Spleen (tissue), 13 donors: ENCODE measurements at places on chromosomes 12 and 14.
A peak's percentile ranks its signal among the peaks of the same experiment; 100 is the strongest.

DNA sequence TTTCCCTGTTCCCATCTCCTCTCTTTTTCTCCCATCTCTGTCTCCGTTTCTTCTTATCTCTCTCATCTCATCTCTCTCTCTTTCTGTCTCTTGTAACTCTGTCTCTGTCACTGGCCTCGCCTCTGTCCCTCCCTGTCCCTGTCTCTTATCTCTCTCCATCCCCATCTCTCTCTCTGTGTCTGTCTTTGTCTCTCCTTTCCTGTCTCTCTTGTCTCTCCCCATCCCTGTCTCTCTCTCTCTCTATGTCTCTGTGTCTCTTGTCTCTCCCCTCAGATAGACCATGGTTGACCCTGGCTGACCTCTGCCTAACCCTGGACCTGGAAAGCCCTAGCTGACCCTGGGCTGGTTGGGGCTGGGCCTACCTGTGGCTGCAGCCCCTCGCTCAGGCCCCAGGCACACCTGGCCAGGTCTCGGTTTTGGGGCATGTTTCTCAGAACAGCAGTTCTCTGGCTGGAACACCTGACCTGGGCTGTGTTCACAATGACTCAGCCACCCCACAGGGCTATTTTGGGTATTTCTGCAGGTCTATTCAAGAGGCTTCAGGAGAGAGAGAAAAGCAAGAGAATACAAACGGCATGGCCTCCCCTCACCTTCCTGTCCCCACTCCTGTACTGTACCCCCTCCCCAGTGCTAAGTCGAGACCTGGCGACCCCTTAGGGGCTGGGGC is 174.4 kb downstream of the TMEM121 start:
- peak; percentile 78 for DNase-seq

DNA sequence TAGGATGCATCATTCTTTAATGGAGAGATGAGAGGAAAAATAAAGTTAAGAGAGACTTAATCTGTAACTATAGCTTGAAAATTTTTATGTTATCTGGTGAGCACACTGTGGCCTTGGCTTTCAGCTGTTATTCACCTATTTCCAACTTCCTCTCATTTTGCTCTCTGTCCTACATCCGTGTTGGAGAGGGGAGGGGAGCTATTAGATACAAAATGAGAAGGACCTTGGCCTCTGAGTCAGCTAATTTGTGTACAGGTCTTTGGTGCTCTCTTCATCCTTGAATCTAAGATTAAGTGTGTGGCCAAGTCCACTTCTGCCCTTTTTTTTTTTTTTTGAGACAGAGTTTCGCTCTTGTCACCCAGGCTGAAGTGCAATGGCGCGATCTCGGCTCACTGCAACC is 887 bp upstream of the APOBEC1 start:
- DNase-seq, result no peak

- DNase-seq, result no peak
Observed at GRCh38 chr14:95496690-95497259, 19.7 kb downstream of the SYNE3 start.

DNA sequence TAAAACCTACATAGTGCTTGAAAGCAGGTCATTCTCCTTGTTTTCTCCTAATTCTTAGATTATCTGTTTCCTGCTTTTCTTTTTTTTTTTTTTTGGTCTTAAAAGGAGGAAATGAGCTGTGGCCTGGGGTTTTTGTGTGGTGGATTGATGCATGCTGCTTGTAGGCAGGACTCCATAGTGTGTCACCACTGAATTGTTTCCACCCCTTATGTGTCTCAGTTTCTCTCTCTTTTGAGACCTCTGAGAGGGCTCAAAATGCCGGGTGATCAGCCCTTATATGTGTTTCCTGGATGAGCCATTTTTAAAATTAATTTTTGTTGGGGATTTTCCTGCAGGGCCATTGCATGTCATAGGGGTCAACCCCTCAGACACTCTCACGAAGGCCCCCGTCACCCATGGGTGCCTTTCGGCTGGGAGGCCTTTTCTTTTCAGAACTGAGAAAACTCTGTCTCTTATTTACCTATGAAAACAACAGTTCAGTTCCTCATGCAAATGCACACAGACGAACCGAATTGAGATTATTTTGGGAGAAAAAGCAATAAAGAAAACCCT is 32.0 kb upstream of the LRRK2 start:
- peak; percentile 74 for DNase-seq

GRCh38 chr14:22794551-22794951 is 20.7 kb downstream of the SLC7A7 start:
- no peak for DNase-seq

- no peak for DNase-seq
Observed at GRCh38 chr12:95066091-95066855, 7.1 kb downstream of the NR2C1 start.

- DNase-seq, result no peak
Observed at GRCh38 chr12:16602412-16602811, 3.5 kb downstream of the LMO3 start.

DNA sequence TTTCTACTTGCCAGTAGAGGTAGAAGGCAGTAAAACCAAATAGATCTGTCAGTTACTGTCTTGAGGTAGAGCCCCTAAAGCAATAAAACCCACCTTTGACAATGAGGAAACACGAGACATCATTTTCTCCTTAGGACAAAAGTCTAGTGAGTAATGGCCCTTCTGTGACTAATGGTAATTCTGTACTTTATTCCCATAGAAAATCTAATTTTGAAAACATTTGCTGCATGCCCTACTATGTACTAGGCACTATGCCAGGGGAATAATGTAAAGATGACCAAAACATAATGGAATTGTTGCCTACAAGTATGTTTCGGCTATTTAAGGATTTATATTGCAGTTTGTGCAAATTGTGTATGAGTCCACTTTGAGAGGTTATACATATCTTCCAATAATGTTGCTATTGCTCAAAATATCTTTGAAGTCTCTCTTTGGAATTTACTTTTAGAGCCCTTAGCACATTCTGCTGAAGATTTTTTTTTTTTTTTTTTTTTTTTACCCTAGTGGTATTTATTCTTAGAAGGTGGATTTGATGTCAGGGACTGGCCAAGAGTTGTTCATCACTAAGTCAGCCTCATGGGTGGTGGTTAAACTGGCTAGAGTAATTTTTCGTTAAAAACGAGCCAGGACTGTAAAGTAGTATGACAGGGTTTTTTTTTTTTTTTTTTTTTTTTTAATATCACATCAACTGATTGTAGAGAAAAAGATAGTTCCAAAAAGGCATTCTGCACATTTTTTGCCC is 109.7 kb downstream of the CRADD start:
- no peak for DNase-seq

- no peak for DNase-seq
Observed at GRCh38 chr12:107843351-107844311, 69.1 kb downstream of the ASCL4 start.
